Colonic mucosa (tissue), 4 donors: ENCODE measurements at places on chromosomes 16 and 17.

GRCh38 chr16:72894293-72895151 lies 153.4 kb downstream of the ZFHX3 start:
- DNase-seq = no peak

GRCh38 chr16:88633684-88634140 lies 4.7 kb upstream of the IL17C start:
- DNase-seq = peak; percentile 64

GRCh38 chr17:21176773-21177395 lies 37.1 kb downstream of the TMEM11 start:
- DNase-seq = no peak

GRCh38 chr17:66983414-66984021 lies 19.0 kb downstream of the CACNG4 start:
- no peak for DNase-seq

GRCh38 chr16:85029408-85029784 lies 1.8 kb downstream of the KIAA0513 start:
- DNase-seq = no peak

DNA sequence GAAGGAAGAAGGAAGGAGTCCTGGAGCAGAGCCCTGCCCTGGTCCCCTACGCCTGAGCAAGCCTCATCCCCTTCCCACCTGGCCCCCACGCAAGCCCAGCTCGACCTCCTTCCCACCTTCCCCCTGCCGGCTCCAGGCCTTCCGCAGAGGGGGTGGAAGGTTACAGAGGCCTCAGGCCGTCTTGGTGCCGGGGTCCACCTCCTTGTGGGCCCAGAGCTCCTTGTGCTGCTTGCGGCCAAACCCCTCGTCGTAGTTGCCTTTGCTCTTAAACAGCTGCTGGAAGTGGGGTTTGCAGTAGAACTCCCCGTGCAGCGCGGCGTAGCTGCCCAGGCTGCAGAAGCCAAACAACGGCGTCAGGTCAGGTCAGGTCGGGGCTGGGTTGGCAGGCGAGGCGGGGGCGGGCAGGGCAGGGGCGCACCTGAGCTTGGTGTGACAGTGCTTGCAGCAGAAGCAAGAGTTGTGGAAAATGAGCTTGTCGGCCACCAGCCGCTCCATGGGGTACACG lies 1.5 kb downstream of the LIMD2 start:
- no peak for DNase-seq

DNA sequence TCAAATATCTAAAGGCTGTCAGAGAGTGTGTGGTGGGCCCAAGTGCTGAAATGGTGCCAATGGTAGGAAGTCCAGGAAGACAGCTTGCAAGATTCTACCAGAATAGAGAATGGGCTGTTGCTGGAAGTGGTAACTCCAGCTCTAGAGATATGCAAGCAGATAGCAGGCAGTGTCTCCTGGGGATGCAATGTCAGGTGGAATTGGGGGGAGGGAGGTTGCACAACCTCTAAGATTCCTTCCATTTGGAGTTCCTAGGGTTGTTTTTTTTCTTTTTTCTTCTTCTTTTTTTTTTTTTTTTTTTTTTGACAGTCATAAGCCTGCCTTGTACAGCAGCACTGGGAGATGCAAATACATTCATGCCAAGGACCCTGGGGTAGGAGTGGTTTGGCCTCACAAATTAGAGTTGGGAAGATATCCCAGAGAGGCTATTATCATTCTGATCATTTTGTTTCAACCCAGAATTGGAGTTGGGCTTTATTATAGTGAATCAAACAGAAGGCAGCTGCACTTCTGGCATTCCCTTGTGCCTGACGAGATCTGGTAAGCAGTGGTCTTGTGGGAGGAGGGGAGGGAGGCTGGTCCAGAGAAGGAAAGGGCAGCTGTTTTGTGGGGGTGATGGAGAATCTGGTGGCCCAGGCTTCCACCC lies 51.1 kb downstream of the SLC6A2 start:
- no peak for DNase-seq

DNA sequence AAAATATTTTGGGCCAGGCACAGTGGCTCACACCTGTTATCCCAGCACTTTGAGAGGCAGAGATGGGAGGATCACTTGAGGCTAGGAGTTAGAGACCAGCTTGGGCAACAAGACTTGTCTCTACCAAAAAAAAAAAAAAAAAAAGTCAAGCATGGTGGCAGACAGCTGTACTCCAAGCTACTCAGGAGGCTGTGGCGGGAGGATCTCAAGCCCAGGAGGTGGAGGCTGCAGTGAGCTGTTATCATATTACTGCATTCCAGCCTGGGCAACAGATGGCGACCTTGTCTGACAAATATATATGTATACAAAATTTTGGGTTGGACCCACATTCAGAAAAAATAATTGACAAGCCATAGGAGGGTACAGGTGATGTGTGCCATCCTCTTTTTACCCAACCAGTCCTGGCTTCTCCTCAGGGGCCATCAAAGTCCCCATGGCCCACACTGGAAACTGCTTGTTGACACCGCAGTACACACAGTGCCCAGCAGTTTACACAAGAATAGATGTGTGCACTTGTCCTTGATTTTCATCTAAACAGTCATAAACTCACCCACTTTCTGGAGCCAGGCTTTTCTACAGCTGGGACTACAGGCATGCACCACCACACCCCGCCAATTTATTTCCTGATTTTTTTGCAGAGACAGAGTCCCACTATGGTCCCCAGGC lies 1.7 kb downstream of the CES2 start:
- no peak for DNase-seq

DNA sequence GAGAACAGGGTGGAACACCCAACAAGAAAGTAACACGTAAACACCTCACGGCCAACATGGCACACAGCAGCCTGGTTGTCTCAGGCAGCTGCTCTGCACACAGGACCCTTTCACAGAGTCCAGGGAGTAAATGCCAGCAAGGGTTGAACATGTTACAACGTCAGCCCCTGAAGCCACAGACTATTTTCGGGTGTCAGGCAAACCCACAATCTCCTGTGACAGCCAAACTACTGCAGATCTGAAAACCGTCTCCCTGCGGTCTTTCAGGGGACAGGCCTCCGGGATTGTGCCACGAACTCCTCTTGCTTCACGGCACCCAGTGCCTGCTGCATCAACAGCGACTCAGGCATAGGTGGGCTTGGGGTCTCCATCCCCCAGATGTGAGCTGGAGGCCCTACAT lies 127.7 kb downstream of the XYLT1 start:
- DNase-seq = no peak

GRCh38 chr16:970386-970765 lies 408 bp downstream of the LMF1 start:
- DNase-seq = peak; percentile 33

DNA sequence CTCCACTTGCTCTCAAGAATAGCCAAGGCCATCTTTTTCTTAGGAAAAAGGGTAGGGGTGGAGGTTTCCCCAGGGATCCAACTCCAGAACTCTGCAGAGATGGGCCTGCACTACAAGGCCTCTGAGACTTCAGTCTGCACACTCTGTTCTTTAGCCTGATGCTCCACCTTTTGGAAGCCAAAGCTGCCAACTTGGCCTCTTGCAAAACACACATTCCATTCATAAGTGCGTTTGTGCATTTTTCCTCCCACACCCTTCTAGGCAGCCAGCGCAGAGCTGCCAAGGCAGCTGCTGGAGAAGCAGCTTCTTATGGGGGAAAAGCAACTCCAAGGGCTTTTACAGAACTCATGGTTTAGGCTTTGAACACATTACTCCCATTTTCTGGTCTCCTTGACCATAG lies 45.3 kb downstream of the REXO5 start:
- DNase-seq = peak; percentile 41

GRCh38 chr16:49665482-49666230 lies 190.3 kb downstream of the ZNF423 start:
- DNase-seq = no peak

GRCh38 chr16:22402191-22402590 lies 27.8 kb upstream of the CDR2 start:
- DNase-seq = no peak

DNA sequence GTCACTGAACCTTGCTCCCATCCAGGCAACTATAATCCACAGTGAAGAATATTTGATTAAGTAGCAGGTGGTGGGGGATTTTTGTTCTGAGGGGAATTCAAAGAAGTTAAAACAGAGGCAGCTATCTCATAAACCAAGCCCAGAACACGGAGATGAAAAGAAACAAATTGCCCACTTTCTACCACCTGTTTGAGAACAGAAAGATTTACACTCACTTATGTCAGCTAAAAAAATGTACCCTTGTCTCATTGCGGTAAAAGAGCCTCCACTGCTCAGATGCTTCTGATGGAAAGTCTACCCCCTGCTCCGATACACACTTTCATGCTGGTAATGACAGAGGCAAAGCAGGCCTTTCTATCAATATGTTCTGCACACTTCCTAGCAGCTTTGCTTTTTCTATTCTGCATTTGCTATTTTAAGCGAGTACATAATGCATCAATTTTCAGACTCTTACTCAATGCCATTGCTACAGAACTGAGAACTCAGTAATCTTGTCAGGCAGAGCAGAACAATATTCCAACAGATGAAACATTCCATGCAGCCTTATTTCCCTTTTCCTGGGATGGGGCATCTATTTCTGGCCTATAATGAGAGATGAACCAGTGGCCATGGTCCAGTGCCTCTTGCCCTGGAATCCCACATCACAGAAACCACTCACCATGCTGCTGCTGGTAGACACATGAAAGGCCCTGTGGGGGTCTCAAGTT lies 29.0 kb downstream of the CDK5R1 start:
- DNase-seq = no peak

GRCh38 chr17:75551266-75551665 lies 25.8 kb downstream of the LLGL2 start:
- no peak for DNase-seq

DNA sequence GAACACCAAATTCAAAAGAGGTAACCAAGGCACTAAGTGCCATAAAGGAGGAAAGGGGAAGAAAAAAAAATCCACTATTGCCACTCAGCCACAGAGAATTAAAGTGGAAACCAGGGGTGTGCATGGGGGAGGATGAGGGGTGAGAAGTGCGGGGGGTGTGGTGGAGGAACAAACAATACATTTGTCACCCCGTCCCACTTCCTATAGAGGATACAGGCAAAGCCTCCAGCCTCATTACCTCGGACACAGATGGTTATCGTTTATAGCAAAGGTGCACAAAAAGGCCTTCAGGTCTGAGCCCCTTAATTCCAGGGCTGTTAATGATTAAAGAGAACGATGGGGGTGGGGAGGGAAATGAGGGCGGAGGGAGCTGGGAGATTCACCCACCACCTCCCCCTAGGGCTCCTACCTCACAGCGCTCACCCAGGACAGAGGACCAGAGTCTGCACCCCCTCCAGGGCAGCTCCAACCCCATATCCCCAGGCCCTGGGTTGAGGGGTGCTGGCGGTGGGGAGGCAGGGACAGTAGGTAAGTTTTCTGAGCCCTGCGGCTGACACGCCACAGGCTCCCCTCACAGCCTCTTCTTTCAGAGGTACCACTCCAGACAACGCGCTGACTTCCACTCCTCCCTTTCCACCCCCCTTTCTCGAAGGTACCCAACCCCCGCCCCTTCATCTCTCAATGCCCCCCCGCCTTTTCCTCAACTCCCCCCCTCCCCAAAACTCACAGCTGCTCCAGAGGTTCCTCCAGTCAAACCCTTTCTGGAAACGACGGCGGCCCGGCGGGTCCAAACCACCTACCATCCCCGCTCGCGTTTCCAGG lies 470 bp downstream of the DCUN1D3 start:
- peak; percentile 48 for DNase-seq

GRCh38 chr17:40445751-40446468 lies 2.7 kb downstream of the IGFBP4 start:
- no peak for DNase-seq

DNA sequence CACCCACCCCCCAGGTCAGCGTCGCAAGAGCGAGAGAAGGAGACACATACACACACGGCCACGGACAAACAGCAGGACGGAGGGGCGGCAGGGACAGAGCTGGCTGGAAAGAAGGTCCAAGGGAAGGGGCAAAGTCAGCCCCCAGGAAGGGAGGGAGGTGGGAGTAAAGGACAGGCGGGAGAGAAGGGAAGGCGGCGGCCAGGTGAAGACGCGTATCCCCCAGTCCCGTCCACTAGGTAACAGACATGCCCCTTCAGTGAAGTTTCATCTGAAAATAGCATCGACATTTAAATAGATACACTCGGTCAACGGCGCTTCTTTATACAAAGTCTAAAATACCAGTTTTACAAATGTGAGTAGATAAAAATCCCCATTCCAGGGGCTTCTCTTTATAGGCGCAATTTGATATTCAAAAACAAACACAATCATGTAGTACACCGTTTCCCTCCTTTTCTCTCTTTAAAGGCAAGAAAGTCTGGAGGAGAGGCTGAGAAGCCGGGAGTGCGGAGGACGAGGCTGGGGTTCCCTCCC lies 4.5 kb downstream of the CBX8 start:
- no peak for DNase-seq

- DNase-seq = peak; percentile 54
Measured at GRCh38 chr16:68069511-68070248, 15.5 kb upstream of the NFATC3 start.

GRCh38 chr16:75345711-75346110 lies 87.6 kb downstream of the CFDP1 start:
- DNase-seq = no peak

DNA sequence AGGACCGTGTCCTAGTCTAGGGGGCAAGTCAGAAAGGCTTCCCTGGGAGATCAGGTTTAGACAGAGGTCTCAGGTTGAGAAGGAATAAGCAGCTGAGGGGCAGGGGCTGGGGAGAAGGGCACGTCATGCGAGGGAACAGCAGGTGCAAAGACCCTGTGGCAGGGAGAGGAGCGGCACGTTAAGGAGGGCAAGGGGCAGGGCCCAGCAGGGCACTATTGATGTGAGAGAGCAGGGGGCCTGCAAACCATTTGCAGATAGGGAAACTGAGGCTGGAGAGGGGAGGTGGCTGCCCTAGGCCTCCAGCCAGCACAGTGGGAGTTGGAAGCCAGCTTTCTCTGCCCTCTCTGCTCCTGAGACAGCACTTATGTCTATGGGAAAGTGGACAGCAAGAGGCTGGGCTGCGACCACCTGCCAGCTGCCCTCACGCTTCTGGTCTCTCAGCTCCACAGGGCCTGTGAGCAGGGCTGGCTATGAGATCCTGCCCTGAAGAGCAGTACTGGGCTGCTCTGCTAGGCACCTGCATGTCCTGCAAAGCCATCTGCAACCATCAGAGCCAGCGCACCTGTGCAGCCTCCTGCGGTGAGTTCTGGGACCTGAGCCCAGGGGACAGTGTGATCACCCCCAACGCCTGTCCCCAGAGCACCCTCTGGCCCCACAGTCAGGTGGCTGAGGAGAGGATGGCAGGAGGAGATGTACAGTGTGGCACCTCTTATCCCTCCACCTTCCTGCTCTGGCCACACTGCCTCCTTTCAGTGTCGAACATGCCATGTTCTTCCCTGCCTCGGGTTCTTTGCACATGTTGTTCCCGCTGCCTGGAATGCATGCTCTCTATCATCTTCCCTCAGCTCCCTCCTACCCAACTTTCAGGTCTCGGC lies 61.5 kb downstream of the USP22 start:
- no peak for DNase-seq

DNA sequence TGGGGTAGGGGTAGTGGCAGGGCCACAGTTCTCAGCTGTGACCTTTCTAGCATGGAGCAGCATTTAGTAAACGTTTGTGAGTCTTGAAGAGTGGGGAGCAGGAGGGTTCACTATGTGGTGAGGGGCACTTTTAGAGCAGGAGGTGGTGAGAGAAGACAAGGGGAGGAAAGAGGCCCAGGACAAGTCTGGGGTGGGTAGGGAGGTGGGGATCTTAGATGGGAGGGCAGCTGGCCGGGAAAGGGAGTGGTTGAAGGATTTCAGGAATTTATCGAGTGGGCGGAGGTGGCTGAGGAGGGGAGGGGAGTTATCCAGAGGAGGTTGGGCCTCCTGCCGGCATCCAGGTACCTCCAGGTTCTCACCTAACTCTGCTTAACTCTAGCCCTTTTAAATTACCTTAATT lies 1.9 kb downstream of the CLEC16A start:
- DNase-seq = no peak
